ENCODE measurements at places on chromosomes 5 and 9.

- no peak for DNase-seq
These were observed 67.2 kb downstream of the TTC39B start for GRCh38 chr9:15239816-15240215.

- DNase-seq: no peak
These were observed 853.7 kb downstream of the TAF11L14 start for GRCh38 chr5:18487928-18488480.

GRCh38 chr9:114341991-114342390 is 12.3 kb downstream of the ORM2 start:
- no peak for DNase-seq

GRCh38 chr5:133817456-133817855 is 151.0 kb downstream of the C5orf15 start:
- DNase-seq: no peak

DNA sequence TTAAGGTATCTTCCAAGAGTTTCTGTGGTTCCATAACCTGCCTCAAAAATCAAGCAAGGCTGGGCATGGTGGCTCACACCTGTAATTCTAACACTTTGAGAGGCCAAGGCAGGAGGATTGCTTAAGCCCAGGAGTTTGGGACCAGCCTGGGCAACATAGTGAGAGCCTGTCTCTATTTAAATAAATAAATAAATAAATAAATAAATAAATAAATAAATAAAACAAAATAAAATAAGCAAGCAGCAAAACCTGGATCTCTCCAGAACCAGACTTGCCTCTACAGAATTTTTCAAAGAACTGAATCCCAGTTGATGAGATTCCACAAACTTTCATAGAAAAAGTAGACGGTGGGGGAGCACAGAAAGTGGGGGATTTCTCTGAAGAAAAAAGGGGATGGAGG is 12.3 kb downstream of the SERINC5 start:
- DNase-seq: no peak

DNA sequence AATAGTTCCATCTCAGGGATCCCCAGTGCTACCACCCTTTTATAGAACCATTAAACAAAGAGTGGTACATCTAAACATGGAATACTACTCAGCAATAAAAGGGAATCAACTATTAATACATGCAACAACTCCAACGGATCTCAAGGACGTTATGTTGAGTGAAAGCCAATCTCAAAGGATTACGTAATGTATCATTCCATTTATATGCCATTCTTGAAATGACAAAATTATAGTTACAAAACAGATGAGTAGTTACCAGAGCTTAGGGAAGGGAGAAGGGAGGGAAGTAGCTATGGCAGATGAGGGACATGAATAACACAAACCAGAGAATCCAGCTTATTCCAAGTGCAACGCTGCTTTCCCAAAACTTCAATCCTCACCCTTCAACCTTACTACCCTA is 69.5 kb downstream of the ACTL7B start:
- peak; percentile 25 for DNase-seq

- no peak for DNase-seq
These were observed 169.4 kb upstream of the PPP1R26 start for GRCh38 chr9:135310134-135310533.

- DNase-seq: no peak
These were observed 230.2 kb downstream of the NR3C1 start for GRCh38 chr5:143173139-143173889.

DNA sequence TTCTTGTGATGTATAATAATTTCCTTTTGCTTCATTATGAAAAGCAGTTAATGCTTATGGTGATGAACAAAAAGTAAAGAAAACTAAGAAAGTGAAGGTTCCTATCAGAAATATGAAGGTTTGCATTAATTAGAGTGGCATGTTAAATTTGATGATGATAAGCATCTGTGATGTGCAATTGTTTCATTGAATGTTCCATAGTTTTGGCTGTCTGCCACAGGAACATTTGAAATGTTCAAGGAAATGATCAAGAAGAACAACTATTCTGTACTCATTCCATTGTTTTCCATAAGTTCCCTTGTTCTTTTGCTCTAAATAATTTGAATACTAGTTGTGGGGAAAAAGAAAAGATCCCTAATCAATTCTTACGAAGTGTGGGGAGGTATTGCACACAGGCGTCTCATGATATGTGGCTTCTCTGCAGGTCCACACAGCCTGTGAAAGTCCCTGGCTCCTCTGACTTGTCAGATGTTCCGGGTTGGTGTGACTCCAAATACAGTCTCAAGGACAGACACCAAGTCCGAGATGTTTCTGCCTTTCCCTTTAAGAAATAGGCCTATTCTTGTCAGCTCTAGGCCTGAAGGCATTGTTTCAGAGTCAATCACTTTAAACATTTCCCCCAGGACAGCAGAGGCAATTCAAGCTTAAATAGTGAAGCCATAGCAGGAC is 152.6 kb upstream of the MAST4 start:
- no peak for DNase-seq

- no peak for DNase-seq
These were observed 51.6 kb downstream of the DAP start for GRCh38 chr5:10709409-10709808.

All from foreskin keratinocyte (primary cell).